ENCODE measurements at places on chromosomes 1 and 21. TPM values are rescaled to one million over a fixed set of nuclear protein-coding genes. Genes with fewer than 3 reads are reported as not detected.

The RGS1 gene
- total RNA-seq = not detected

The TMEM201 gene
- 10.4 TPM for total RNA-seq

The ATPAF1 gene
- total RNA-seq = 34.0 TPM

GRCh38 chr1:19414515-19415121 lies 70.7 kb downstream of the CAPZB start:
- DNase-seq = no peak

DNA sequence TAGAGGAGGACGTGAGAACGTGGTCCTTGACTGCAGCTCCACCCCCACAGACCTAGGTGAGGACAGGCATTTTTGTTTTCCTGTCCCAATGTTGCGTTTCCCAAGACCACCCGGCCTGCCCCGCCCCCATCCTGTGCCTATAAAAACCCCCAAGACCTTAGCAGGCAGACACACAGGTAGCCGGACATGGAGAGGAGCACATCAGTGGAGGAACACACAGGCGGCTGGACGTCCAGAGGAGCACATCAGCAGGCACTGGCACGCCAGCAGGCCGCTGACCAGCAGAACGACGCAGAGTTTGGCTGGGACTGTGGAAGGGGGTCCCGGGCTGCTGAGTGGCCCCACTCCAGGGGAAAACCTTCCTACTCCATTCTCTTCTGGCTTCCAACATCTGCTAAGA lies 12.7 kb upstream of the HMGCL start:
- DNase-seq = no peak

GRCh38 chr1:187577610-187578009 lies 748.9 kb downstream of the PLA2G4A start:
- DNase-seq = no peak

DNA sequence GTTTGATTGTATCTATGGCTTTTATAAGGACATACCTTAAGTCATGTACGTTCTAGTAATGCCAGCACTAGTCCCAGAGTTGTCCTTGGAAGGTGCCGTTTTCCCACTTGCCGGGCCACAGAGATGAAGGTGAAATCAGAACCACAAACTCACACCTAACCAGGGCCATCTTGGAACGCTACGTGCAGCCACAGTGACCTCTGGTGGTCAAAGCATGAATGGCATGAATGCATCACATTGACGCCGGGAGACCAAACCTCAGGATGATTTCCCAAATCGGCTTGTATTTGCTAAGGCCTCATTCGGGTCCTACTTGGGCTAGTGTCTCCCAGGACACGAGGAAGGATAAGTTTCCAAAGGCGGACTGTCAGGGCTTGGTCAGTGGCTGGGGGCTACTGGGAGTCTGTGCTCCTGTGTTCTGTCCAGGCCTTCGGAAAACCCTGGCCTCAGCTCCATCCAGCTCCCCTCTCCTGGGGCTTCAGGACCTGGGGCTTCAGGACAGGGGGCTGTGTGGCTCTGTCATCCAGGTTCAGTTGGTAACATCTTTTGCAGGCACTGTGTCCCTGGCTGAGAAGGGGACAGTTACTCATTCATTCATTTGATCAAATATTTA lies 260.5 kb downstream of the PRDM2 start:
- peak; percentile 35 for DNase-seq

GRCh38 chr1:185315445-185316071 lies 1.5 kb downstream of the IVNS1ABP start:
- no peak for DNase-seq
